Neural progenitor cell (in vitro differentiated cells): ENCODE measurements at places on chromosomes 5 and 9. TPM values are rescaled to one million over a fixed set of nuclear protein-coding genes. Genes with fewer than 3 reads are reported as not detected.

The SCAMP1 gene
- total RNA-seq, result 72.8 and 110 TPM in 2 replicates

DNA sequence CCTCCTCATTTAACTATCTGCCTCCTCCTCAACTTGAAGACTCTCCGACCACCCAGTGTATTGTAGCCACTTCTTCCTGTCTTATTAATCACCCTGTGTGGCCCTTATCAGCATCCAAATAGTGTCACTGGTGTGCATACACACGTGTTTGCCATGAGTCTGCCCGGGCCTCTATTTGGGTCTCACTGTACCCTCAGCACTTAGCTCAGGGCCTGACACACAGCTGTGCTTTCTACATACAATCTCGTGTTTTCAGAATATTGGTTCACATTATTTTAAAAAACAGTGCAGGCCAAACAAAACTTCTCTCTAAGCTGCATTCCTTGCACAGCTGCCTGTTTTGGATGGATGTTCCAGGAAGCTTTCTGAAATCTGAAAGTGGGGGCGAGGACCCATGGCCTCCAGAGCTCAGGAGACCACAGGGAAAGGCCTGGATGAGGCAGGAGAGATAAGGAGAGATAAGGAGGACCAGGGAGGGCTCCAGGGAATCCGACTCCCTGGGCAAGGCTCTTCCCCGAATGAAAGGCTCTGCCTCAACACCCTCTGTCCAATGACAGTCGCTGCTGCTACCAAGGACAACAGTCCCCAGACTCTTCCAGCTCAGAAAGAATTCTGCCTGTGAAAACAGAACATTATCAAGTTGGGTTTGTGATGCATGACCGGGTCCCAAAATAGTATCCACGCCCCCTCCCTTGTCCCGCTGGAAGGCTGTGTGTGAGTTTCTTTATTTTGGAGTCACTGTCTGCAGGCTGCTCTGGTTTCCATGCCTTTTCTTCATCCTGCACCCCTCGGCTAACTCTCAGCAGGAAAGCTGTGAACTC is 255.6 kb downstream of the NSG2 start:
- no peaks in the 10 kb centered on the region for H3K36me3 ChIP-seq
- H3K4me1 ChIP-seq, result peaks cover 39% of the 10 kb centered on the region
- H3K27me3 ChIP-seq, result no peaks in the 10 kb centered on the region
- no peak overlapping the region for H3K27ac ChIP-seq
- no peak overlapping the region for H3K4me3 ChIP-seq

The ZFYVE16 gene
- total RNA-seq, result 58.1 and 113 TPM in 2 replicates

- no peak overlapping the region for H3K4me3 ChIP-seq
- DNase-seq, result no peak
- no peaks in the 10 kb centered on the region for H3K27me3 ChIP-seq
- no peaks in the 10 kb centered on the region for H3K36me3 ChIP-seq
These were observed 45.5 kb upstream of the MPDZ start for GRCh38 chr9:13324988-13325387.

- H3K27me3 ChIP-seq, result no peaks in the 10 kb centered on the region
- H3K27ac ChIP-seq, result no peak overlapping the region
- H3K4me1 ChIP-seq, result peaks cover 27% of the 10 kb centered on the region
- no peak overlapping the region for H3K4me3 ChIP-seq
These were observed 179.1 kb downstream of the EPB41L4A start for GRCh38 chr5:112239996-112240395.

DNA sequence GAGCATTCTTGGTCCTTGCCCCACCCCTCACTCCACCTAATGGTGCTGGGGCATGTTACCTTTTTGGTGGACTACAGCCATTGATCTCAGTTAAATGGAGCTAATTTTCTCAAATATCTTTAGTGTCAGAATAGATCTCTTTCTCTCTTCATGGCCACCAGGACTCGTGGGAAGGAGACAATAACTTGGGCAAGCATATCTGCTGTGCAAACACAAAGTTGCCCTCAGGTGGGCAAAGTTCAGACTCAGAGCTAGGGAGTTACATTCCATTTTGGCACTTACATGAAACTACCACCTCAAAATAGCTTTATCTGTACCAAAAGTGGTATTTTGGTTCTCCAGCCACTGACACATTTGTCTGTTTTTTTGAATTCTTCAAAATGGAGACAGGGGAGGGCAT is 671.9 kb upstream of the KLF4 start:
- no peaks in the 10 kb centered on the region for H3K27me3 ChIP-seq
- H3K27ac ChIP-seq, result no peak overlapping the region
- no peaks in the 10 kb centered on the region for H3K36me3 ChIP-seq
- peaks cover 6% of the 10 kb centered on the region for H3K4me1 ChIP-seq

DNA sequence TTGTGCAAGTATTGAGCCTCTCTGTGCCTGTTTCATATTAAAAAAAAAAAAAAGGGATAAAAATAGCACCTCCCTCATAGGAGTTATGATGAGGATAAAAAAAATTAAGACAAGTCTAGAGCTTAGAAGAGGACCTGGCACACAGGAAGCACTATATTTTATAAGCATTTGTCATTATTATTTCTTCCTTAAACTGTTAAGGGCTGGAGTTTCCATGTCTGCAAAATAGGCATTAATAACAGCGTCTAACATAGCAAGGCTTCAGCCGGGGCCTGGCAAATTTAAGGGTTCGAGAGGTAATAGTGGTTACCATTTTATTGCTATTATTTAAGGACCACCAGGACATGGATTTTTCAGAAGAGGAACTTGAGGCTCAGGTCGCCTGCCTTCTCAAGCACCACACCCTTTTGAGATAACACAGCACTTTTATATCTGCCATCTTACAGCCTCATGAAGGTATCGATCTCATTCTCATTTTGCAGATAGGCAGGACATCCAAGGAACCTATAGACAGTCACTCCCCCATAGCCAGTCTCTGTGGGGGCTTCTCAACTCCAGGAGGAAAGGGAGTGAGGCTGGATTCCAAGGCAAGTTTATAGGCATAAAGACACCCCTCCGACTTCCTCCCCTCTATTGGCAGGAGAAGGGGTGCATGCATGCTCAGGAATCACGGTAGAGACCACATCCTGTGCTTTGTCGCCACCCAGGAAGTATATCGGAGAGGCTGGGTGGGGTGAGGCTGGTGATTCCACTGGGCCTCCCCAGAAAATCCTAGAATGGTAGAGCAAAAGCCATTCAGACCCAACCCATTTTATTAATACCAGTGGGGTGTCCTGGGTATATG is 2.4 kb downstream of the ANXA6 start:
- DNase-seq, result no peak
- no peaks in the 10 kb centered on the region for H3K36me3 ChIP-seq
- peaks cover 28% of the 10 kb centered on the region for H3K4me1 ChIP-seq
- H3K27ac ChIP-seq, result no peak overlapping the region
- no peak overlapping the region for H3K4me3 ChIP-seq

GRCh38 chr9:116757030-116757429 is 69.9 kb downstream of the TRIM32 start:
- no peak for DNase-seq
- H3K4me3 ChIP-seq, result no peak overlapping the region
- no peaks in the 10 kb centered on the region for H3K36me3 ChIP-seq

The PCDHGB4 gene
- 10.4 and 14.9 TPM in 2 replicates for total RNA-seq
